ENCODE measurements at places on chromosomes 5 and 9.
A peak's percentile ranks its signal among the peaks of the same experiment; 100 is the strongest.

DNA sequence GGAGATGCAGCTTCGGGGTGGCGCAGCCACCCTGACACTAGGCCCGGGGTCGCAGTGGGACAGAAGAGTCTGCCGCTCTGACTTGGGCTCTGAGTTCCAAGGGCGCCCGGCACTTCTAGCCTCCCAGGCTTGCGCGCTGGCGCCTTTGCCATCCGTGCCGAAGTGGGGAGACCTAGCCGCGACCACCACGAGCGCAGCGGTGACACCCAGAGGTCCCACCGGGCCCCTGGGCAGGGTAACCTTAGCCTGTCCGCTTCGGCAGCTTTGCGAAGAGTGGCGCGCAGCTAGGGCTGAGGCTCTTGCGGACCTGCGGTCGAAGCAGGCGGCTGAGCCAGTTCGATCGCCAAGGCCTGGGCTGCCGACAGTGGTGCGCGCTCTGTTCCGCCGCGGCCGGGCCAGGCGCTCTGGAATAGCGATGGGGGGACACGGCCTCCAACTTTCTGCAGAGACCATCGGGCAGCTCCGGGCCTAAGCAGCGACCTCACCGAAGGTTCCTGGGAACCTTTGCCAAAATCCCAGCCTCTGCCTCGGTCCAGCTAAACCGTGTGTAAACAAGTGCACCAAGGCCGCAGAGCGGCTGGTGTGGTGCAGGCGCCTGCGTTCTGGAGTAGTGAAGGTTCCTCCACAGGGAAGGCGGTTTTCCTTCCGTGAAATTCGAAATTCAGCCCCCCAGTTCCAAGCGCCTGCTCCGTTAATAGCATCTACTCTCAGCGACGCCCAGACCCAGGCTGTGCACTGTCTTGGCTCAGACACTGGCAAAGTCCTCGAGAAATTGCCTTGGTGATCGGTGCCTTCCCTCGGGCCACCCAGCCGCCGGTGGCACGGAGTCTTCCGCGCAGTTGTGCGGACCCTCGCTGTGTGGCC is 7.4 kb downstream of the TLX3 start:
- DNase-seq = no peak

DNA sequence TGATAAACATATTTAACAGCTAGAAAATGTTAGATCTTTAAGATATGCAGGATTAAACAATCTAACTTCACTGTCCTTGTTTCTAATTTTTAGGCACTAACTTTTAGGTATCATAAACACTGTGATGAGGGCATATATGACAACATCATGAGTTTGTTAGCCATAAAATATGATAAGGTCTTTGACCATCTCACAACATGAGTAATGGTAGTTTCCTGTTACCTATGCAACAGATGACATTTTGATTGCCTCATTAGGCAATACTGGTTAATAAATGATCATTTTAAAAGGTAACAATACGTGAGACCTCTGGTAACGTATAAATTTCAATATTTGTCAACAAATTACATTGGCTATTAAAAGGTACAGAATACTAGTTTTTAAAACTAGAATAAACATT is 613.5 kb downstream of the PDE4D start:
- DNase-seq = no peak

DNA sequence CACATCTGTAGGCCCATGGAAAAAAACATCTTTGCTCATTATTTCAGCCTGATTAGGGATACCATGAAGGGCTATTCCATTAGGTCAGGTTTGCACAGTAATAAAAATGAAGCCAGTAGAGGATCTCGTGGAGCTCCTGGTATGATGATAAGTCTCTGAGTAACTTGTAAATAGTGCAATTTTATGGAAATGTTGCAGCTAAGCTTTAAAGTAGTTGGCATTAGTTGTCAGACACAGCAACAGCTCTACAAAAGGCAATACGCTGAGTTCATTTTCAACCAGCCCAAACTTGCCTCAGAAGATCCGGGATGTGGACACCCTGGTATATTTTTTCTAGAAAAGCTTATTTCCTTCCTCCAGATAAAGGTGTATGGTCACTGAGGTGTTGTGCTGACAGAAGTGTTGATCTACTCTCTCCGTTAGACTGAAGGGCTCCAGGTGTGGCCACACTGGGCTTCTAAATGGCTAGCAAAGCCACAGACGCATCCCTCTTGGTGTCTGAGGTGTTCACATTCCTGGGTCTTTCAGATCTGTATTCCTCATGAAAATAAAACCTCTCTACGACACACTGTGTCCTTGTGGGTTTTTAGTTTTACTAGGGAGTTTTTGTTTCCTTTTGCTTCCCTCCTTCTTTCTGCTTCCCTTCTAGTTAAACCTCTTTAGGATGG is 141.6 kb downstream of the GHR start:
- no peak for DNase-seq

GRCh38 chr9:96460882-96461281 is 10.9 kb downstream of the HABP4 start:
- no peak for DNase-seq

DNA sequence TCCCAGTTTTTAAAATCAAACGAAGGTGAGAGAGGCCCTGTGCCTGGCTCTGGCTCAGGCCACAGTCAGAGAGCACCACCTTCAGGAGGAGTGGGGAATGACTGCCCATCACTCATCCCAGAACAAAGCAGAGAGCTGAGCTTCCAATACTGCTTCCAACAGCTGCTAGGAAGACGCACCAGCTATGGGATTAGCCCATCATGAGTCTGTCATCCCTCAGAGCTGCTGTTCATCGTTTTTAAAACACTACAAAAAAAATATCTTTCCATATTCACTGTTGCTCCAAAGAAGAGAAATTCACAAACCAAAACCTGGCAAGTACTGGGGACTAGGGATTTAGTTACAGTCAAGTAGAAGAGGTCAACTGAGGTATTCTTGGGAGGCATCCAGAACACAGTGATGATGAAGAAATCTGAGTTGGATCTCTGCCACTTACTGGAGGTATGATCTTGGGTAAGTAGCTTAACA is 102.4 kb downstream of the CDK5RAP2 start:
- peak; percentile 73 for DNase-seq

GRCh38 chr5:10902145-10902544 is 141.1 kb upstream of the DAP start:
- DNase-seq = no peak

All from mesothelial cell of epicardium (in vitro differentiated cells).